Left colon (tissue), 2 donors: ENCODE measurements at places on chromosomes 7 and 10. TPM values are rescaled to one million over a fixed set of nuclear protein-coding genes. Genes with fewer than 3 reads are reported as not detected.

DNA sequence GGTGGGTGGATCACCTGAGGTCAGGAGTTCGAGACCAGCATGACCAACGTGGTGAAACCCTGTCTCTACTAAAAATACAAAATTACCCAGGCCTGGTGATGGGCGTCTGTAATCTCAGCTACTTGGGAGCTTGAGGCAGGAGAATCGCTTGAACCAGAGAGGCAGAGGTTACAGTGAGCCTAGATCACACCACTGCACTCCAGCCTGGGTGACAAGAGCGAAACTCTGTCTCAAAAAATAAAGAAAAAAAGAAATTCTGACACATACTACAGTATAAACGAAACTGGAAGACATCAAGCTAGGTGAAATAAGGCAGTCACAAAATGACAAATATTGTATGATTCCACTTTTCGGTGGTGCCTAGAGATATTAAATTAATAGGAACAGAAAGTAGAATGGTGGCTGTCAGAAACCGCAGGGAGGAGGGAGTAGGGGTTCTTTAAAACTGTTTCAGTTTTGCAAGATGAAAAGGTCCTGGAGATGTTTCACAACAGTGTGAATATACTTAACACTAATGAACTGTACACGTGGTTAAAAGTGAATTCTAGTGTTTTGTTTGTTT lies 23.2 kb downstream of the PILRA start:
- DNase-seq, result no peak

GRCh38 chr10:86981716-86982115 lies 13.4 kb downstream of the ADIRF start:
- no peak for DNase-seq

The ZNF488 gene
- 0.64 TPM for total RNA-seq

- DNase-seq, result no peak
Observed at GRCh38 chr10:46070749-46071148, 24.7 kb upstream of the MSMB start.

The NUTM2B gene
- 1.5 TPM for total RNA-seq

- DNase-seq, result no peak
Observed at GRCh38 chr10:26937371-26937770, 76.6 kb upstream of the ABI1 start.

- DNase-seq, result no peak
Observed at GRCh38 chr7:13725591-13725990, 263.9 kb downstream of the ETV1 start.
